Left lung (tissue), 14 donors: ENCODE measurements at places on chromosomes 12 and 14. TPM values are rescaled to one million over a fixed set of nuclear protein-coding genes. Genes with fewer than 3 reads are reported as not detected.

GRCh38 chr12:51342416-51342815 lies 4.1 kb downstream of the CELA1 start:
- H3K27me3 ChIP-seq, result no peaks in the 10 kb centered on the region
- no peak overlapping the region for H3K4me3 ChIP-seq
- H3K4me1 ChIP-seq, result no peaks in the 10 kb centered on the region
- no peak overlapping the region for H3K27ac ChIP-seq

- H3K36me3 ChIP-seq, result no peaks in the 10 kb centered on the region
- H3K4me3 ChIP-seq, result no peak overlapping the region
- no peaks in the 10 kb centered on the region for H3K27me3 ChIP-seq
Observed at GRCh38 chr12:96241846-96242256, 47.7 kb downstream of the ELK3 start.

DNA sequence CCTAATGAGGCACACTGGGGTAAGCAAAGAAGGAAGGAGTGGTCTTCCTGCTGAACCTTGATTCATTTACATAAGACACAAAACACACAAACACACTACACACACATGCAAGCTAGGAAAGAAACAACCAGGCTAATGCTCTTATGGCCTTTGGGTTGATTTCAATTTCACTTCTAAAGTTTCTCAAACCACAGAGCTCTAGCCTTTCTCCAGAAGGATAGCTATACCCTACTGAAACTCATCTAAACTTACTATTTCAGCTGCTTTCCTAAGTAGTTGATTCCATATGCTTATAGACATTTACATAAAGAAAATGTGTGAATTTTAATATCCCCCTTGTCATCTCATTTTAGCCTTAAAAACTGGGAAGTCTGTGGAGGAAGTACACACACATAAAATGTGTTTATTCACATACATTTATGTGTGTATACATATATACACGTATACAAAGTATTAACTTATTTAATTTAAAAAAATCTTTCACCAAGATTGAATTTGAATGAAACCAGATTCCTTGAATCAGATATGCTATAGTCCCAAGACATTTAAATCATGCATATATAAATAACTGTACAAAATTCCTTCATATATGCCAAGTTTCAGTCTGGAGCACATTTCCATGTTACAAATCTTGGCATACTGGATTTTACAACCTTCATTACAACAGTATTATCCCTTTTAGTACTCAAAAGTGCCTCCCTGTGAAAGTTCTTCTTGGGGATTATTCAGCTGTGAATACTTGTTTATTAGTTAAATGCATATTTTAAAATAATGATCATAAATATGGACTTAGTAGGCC lies 231.8 kb upstream of the NPAS3 start:
- no peak overlapping the region for H3K27ac ChIP-seq
- no peak for DNase-seq
- H3K4me1 ChIP-seq, result peaks cover 9% of the 10 kb centered on the region
- H3K36me3 ChIP-seq, result no peaks in the 10 kb centered on the region

LGALS3 gene
- polyA plus RNA-seq, result 54.3 TPM

OXA1L gene
- polyA plus RNA-seq, result 153 TPM

DNA sequence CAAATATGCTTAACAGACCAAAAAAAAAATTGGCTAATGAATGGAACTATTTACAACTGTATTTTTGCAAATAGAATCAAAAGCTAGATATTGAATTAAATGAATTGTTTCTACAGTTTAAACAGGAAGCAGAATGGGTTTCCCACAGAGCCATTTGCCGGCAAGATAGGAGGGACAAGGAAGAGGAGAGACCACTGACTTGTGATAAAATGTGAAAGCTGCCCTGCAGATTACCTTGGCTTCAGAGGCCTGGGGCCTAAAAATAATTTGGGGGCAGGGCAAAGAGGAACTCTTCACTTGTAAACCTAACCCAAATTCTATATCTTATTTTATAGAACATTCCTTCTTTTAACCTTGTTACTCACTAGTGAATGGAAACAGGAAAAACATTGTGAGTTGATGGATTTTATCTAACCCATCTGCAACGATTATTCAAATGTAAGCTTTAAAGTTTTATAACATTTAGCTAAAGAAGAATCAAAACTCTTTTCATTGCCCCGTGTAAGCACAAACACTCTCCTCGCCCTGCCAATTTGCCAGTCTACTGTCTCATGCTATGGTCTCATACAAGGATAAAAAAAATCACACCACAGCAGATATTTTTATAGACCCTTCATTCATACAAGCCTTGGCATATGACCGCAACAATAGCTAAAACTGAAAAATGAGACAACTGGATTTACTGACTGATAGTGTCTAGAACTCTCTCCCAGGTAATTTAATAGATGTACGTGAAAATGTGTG lies 49.5 kb upstream of the MDM1 start:
- peaks cover 4% of the 10 kb centered on the region for H3K4me1 ChIP-seq
- no peaks in the 10 kb centered on the region for H3K27me3 ChIP-seq
- no peaks in the 10 kb centered on the region for H3K36me3 ChIP-seq
- H3K27ac ChIP-seq, result peak overlapping the region; percentile 58
- H3K4me3 ChIP-seq, result no peak overlapping the region

GRCh38 chr14:104195878-104196277 lies 57.5 kb downstream of the KIF26A start:
- H3K4me3 ChIP-seq, result no peak overlapping the region
- peaks cover 15% of the 10 kb centered on the region for H3K27me3 ChIP-seq
- no peak overlapping the region for H3K27ac ChIP-seq
- H3K36me3 ChIP-seq, result no peaks in the 10 kb centered on the region
- DNase-seq, result no peak

- H3K4me3 ChIP-seq, result no peak overlapping the region
- H3K27me3 ChIP-seq, result peaks cover under 1% of the 10 kb centered on the region
- no peak for DNase-seq
Observed at GRCh38 chr14:99720941-99721791, 37.1 kb downstream of the CYP46A1 start.

DNA sequence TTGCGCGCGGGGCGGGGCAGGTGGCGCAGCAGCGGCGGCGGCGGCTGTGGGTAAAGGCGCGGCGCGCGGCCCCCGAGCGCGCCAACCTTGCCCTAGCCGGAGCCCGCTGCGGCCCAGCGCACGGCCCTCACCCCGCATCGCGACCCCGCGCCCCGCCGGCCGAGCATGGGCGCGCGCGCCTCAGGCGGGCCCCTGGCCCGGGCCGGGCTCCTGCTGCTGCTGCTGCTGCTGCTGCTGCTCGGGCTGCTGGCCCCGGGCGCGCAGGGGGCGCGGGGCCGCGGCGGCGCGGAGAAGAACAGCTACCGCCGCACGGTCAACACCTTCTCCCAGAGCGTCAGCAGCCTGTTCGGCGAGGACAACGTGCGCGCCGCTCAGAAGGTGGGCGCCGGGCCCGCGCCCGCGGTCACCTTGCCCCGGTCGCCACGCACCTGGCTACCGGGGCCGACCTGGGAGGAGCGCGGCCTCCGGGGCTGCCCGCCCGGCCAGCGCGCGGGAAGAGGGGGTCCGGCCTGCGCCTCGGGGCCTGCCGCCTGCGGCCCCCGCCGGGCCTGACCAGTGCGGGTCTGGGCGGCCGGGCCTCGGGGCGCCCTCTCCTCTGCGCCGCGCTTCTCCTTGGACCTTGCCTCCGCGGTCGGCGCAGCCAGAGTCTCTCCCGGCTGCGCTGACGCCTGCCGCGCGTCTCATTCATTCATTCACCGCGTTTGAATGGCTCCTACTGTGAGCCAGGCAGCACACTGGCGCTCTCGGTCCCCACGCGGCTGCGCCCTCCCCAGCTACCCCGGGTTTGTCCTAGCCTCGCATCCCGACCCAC lies at the start of gene BRI3BP:
BRI3BP (plus strand) TSS at position 20 of the 811 bp plus-strand sequence; CDS start at position 166, 146 bp downstream.
- DNase-seq, result peak; percentile 36
- H3K4me1 ChIP-seq, result no peaks in the 10 kb centered on the region
- no peaks in the 10 kb centered on the region for H3K36me3 ChIP-seq
- H3K27ac ChIP-seq, result peak within 1 kb of the TSS; percentile 44
- H3K27me3 ChIP-seq, result no peaks in the 10 kb centered on the region

GRCh38 chr12:94755598-94755997 lies 105.2 kb upstream of the TMCC3 start:
- no peaks in the 10 kb centered on the region for H3K27me3 ChIP-seq
- no peak overlapping the region for H3K4me3 ChIP-seq
- H3K36me3 ChIP-seq, result no peaks in the 10 kb centered on the region
- H3K27ac ChIP-seq, result no peak overlapping the region

CABP1 gene
- polyA plus RNA-seq, result 2.6 TPM

GRCh38 chr12:2335513-2335912 lies 282.7 kb downstream of the CACNA1C start:
- H3K4me3 ChIP-seq, result no peak overlapping the region
- DNase-seq, result no peak
- H3K4me1 ChIP-seq, result peaks cover 4% of the 10 kb centered on the region

DNA sequence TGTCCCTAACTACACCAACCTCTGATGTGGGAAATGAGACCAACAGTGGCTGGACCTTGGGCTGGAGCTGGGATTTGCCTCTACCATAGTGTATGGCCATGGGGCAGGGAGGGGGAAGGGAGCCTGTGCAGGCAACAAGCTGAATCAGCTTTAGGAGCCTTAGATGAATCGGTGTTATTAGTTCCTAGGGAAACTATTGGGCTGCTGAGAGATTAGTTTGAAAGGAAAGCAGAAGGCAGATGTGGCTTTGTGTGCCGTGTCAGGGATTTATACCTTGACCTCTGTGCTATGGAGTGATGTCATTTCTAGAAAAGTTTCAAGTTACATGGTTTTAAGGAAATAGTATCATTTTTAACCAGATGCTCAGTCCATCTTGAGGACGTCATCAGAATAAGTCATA lies 19.5 kb upstream of the GAS2L3 start:
- H3K4me1 ChIP-seq, result no peaks in the 10 kb centered on the region
- no peak overlapping the region for H3K4me3 ChIP-seq
- H3K36me3 ChIP-seq, result no peaks in the 10 kb centered on the region

GRCh38 chr12:33192226-33192625 lies 247.4 kb downstream of the SYT10 start:
- H3K4me1 ChIP-seq, result no peaks in the 10 kb centered on the region
- H3K27me3 ChIP-seq, result no peaks in the 10 kb centered on the region
- DNase-seq, result no peak

DNA sequence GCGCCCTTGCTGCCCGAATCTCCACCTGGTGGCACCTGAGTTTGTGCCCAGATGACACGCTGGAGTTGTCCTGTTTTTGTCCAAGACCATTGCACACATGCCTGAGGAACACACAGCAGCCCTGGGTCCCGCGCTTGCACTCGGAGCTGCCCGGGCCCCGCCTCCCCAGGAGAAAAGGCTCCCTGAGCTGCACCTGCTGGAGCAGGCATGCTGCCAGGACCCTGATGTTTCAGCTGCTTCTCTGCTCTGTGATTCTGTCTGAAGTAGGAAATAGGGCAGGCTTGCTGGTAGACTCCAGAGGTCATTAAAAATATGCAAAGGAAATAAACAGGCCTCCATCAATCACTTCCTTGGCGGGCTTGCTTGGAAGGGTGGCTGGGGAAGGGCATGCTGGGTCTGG lies 271.6 kb downstream of the CACNA1C start:
- H3K27me3 ChIP-seq, result peaks cover 30% of the 10 kb centered on the region
- H3K4me1 ChIP-seq, result no peaks in the 10 kb centered on the region
- H3K36me3 ChIP-seq, result no peaks in the 10 kb centered on the region
- DNase-seq, result no peak
- H3K4me3 ChIP-seq, result no peak overlapping the region

NTF3 gene
- polyA plus RNA-seq, result 2.7 TPM

SLC41A2 gene
- 2.7 TPM for polyA plus RNA-seq

DNA sequence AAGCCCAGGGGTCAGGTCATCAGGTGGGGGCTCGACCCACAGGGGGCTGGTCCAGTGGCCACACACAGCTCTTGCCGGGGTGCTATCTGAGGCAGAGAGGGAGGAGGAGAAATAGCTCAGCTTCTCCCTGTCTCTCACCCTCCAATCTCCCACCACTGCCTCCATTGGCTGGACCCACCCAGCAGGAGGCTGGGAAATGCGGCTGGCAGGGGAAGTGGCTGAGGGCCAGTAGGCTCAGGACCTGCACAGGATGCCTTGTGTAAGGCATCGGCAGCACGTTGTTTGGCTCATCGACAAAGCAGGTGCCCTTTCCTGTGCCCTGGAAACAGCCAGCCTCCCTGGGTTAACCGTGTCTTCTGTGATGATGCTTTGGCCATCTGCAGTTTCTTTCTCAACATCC lies 58.8 kb upstream of the SLC24A4 start:
- H3K4me3 ChIP-seq, result no peak overlapping the region
- no peaks in the 10 kb centered on the region for H3K27me3 ChIP-seq
- H3K36me3 ChIP-seq, result no peaks in the 10 kb centered on the region
- DNase-seq, result no peak

BRMS1L gene
- 20.9 TPM for polyA plus RNA-seq

- DNase-seq, result peak; percentile 35
- H3K27me3 ChIP-seq, result no peaks in the 10 kb centered on the region
- H3K4me3 ChIP-seq, result no peak overlapping the region
- H3K4me1 ChIP-seq, result no peaks in the 10 kb centered on the region
- H3K36me3 ChIP-seq, result no peaks in the 10 kb centered on the region
Observed at GRCh38 chr12:62006076-62006732, 254.0 kb upstream of the USP15 start.

PIWIL1 gene
- polyA plus RNA-seq, result 0.04 TPM

CD27 gene
- polyA plus RNA-seq, result 2.7 TPM

ZDHHC22 gene
- polyA plus RNA-seq, result not detected

LYZ gene
- polyA plus RNA-seq, result 51.3 TPM

HSP90AA1 gene
- 760 TPM for polyA plus RNA-seq

DNA sequence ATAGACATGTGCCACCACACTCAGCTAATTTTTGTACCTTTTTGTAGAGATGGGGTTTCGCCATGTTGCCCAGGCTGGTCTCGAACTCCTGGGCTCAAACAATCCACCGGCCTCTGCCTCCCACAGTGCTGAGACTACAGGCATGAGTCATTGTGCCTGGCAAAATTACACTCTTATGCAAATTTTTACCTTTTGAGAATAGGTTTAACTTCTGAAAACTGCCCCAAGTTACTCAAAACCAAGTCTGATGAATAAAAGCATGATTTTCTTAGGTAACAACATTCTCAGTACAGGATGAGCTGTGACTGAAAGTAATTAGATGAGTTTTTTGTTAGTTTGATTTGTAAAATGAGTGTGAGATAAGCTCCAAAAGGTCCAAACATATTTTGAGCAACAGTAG lies 166.0 kb downstream of the RPS29 start:
- H3K27me3 ChIP-seq, result no peaks in the 10 kb centered on the region
- H3K4me3 ChIP-seq, result no peak overlapping the region
- no peaks in the 10 kb centered on the region for H3K36me3 ChIP-seq
- H3K27ac ChIP-seq, result no peak overlapping the region
- no peak for DNase-seq

GRCh38 chr14:92928258-92928629 lies 5.3 kb downstream of the CHGA start:
- H3K4me3 ChIP-seq, result no peak overlapping the region
- no peaks in the 10 kb centered on the region for H3K4me1 ChIP-seq
- no peaks in the 10 kb centered on the region for H3K36me3 ChIP-seq
- peaks cover 4% of the 10 kb centered on the region for H3K27me3 ChIP-seq
- no peak overlapping the region for H3K27ac ChIP-seq
